ENCODE measurements at places on chromosomes 4 and X. TPM values are rescaled to one million over a fixed set of nuclear protein-coding genes. Genes with fewer than 3 reads are reported as not detected.

The CENPVL1 gene
- total RNA-seq, result not detected

DNA sequence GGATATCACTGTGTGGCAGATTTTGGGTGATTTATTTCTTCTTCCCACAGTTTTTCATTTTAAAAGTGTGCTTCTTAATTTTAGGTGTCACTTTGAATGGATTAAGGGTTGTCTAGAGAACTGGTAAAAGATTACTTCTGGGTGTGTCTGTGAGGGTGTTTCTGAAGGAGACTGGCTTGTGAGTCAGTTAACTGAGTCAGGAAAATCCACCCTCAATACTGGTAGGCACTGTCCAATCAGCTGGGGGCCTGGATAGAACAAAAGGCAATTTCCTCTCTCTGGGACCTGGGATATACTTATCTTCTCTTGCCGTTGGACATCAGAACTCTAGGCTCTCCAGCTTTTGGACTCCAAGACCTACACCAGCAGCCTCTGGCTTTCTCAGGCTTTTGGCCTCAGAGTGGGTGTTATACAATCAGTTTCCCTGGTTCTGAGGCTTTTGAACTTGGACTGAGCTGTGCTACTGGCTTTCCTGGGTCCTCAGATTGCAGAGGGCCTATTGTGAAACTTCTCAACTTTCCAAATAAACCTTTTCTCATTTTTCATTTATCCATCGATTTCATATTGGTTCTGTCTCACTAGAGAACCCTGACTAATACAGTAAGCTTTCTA is 413.1 kb downstream of the GBA3 start:
- DNase-seq, result no peak

DNA sequence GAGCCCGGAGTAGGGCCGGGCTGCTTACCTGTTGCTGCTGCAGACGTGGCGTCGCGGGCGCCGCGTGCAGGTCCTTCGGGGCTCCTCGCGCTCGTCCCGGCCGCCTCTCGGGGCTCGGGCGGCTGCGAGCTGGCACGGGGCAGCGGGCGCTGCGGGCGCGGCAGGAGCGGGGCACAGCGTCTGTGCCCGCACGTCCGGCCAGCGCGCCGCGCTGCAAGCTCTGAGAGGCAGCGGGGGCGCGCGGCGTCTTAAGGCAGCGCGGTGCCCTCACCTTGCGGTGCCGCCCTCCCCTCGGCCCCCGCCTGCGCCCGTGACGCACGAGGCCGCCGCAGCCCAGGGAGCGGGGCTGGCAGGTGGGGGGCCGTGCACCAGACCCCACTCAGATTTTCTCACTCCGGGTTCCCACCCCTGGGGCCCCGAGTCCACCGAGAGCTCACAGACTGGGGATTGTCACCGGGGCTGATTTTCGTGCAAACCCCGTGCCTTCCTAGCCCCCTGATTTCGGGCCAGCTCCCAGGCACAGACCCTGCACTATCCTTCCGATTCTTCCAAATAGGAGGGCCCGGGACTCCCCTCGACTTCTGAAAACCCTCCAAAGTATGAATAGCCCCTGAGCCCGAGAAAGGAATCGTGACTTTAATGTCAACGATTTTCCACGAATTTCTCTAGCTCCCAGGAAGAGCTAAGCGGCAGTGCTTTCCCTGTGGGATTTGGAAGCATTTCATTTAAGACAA is at the start of gene GPR101:
TSS of gene GPR101 (minus strand) at position 222 of the 734 bp plus-strand sequence. CDS start 2,321 bp downstream, outside the sequence.
- DNase-seq, result no peak

- no peak for DNase-seq
These were observed 16.2 kb downstream of the BOD1L1 start for GRCh38 chr4:13611283-13611842.

The ATP1B4 gene
- not detected for total RNA-seq

DNA sequence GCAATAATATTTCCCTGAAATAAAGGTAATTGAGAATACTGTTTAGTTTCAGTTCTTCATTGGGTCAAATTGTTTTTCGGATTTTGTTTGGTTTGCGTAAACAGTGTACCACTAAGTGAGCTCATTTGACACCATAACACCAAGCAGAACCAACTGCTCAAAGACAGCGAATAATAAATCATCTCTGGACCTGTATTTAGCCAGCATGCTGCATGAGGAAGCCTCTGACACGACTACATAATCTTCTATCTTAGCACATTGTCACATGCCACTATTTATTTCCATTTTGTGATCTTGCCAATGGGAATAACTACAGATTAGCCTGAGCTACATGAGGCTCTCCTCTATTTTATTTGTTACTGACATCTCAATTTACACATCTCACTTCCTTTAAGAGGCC is 12.1 kb upstream of the PRKG2 start:
- no peak for DNase-seq

DNA sequence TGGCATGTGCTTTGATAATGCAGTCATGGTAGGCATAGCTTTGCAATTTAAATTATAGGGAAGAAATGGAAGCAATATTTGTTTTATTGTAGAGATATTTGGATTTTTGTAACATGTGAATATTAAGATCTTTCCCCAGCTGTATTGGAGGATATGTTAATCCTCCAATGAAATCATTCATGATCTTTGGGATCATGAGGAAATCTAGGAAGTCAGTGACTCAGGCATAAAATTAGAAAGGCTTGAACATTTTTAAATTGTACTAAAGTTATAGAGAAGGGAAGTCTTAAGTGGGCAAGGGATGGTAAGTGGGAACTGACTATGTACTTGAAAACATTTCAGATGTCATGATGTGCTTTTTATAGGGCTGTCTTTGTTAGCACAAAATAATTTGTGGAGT is 46.8 kb downstream of the FIP1L1 start:
- DNase-seq, result no peak

- no peak for DNase-seq
These were observed 192.9 kb upstream of the GALNT7 start for GRCh38 chr4:172975651-172976229.

DNA sequence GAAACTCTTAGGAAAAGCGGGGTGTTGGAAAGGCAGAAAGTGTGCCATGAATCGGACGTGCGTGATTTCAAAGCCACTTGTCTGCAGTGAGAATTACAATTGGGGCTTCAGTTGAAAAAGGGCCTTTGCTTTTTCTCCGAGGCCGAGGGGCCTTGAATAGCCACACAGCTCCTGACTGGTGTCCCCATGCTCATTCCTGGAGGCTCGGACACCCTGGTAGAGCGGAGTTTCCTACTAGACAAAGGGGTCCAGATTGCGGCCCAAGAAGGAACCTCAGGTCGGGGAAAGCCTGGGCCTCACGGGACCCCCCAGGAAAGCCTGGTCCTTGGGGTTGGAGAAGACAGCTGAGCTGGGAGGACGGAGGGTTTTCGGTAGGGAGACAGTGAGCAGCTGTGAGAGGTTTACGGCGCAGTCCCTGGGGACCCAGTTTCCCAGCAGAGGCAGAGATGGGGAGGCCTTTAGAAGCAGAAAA is 3.0 kb upstream of the SHOX start:
- no peak for DNase-seq
